ENCODE measurements at places on chromosomes 11 and 22.

DNA sequence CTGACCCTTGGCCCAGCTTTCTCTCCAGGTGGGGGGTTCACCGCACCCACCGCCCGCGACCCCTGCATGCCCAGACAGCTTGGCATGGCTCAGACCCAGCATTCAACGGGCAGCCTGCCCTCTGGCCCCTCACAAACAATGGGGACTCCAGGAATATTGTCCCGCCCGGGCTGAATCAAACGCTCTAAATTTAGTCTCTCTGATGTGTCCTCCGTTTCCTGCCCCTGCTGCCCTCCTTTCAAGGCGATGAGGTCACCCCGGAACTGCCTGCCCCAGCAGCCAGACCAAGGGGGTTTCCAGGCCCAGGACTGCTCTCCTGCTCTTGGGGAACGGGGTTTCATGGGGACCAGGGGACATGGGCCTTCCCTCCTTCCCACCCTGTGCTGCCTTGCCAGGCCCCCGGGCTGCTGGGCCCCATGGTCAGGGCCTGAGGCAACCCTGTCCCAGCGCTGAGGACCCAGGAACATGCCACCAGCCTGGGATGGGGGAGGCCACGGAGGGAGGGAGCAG is 10.1 kb upstream of the PDGFB start:
- peak; percentile 52 for DNase-seq

- DNase-seq = peak; percentile 23
These were observed 33.2 kb upstream of the ZBTB16 start for GRCh38 chr11:114026355-114026754.

- peak; percentile 90 for DNase-seq
These were observed 13.2 kb downstream of the POLA2 start for GRCh38 chr11:65274735-65275682.

- no peak for DNase-seq
These were observed 68.7 kb downstream of the ISX start for GRCh38 chr22:35134637-35135036.

GRCh38 chr11:35083431-35084238 is 55.3 kb upstream of the CD44 start:
- peak; percentile 81 for DNase-seq

DNA sequence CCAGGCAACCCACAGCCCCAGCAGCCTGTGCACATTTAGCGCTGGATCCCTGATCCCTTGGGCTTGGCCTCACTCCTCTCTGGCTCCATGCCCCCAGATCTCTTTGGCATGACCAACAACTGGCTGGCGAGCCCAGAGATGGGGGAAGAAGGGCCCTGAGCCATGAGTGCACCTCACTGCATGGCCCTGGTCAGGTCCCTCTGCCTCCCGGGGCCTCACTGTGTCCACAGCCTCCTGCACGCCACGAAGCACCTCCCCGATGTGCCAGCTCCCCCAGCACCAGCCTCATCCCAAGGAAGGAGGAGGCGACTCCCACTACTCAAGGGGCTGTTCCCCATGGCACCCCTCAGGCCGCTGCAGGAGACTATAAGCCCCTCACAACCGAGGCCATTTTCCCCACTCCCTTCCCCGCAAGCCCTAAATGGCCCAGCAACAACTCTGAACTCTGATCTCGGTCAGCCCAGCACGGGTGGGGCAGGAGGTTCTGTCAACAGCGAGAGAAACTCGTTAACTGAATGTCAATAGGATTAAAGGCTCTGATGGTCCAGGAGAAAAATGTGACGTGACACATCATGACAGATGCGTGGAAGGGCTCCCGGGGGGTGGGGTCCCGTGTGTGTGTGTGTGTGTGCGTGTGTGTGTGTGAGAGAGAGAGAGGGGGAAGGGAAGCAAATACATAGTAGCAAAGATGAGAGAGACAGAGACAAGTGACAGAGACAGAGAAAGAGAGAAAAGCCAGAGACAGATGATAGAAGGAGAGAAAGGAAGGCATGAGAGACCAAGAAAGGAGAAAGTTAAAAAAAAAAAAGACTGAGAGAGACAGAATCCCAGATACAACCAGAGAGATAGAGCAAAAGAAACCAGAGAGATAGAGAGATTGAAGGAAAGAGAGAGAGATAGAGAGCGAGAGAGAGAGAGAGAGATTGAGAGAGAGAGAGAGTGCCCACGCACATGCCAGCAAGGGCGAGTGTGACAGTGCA is 28.4 kb upstream of the SYT7 start:
- DNase-seq = peak; percentile 89

- no peak for DNase-seq
These were observed 166.4 kb downstream of the CASP12 start for GRCh38 chr11:104731890-104732289.

DNA sequence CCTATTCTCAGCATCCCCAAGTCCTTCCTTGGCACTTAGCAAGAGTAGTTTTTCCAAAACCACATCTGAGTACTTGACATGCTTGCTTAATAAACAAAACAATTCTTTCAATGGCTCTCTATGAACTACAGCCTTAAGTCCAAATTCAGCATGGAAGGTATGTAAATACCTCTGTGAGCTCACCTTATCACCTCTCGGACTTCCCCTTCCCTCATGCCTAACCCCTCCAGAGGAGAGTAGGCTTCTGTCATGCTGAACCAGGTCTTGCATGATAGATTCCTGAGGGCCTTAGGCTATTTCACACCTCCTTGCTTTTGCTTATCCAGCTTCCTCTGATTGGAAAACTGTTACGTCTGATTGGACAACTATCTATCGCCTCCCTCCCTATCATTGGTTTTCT is 312.9 kb upstream of the CCDC90B start:
- DNase-seq = no peak

DNA sequence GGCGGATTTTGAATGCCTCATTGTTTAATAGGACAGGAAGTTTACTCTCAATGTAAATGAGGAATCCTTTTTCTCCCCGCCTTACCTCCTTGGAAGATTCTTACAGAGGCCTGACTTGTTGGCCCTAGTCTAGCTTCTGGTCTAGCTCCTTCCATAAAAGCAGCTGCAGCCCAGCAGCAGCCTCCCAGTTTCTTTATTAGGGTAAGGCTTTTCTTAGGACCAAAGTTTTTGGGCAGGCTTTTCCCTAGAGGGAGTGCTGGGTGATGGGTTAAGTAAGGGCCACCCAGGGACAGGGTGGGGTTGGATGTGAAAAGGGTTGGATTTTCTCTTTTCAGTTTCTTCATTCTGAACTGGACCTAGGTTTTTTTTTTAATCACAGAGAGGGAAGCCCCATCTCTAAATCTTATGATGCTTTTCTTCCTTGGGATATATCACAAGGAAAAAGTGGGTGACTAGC is 49.7 kb downstream of the LIF start:
- no peak for DNase-seq

DNA sequence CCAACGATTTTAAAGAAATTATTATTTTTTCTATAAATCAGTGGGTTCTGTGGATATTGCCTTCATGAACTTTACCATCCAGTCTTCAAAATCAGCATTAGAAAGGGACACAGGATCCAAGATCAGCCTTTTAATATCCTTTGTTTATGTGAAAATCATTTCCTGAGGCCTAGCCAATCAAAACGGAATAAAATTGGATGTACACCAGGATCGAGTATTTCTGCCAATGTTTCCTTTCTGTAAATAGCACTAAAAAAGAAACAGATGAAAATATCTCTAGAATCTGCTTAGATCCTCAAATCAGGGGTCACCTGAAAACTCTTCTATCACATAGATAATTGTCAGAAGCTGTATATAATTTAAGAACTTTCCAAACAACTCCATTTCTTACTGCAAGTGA is 1598.5 kb downstream of the LRRC4C start:
- DNase-seq = peak; percentile 22

All from eye (tissue), 1 donor.